ENCODE measurements at places on chromosomes 1 and 21.
A peak's percentile ranks its signal among the peaks of the same experiment; 100 is the strongest.

DNA sequence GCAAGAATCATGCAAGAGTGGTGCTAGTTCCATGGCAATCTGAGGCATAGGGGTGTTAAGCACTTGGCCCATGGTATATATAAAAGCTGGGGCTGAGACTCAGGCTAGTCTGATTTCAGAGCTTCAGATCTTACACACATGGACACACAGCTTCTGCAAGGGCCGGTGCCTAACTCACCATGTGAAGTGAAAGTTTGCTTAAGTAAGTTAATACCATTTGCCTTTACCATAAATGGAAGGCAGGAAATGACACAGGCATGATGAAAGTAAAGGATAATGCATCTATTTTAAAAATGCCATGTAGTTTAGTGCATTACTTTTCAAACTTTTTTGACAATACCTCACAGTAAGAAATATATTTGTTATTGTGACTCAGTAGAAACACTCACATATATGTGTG, 122.6 kb downstream of the KCNJ6 start:
- DNase-seq, result peak; percentile 7

GRCh38 chr1:35557118-35557610, at the start of gene KIAA0319L:
Gene KIAA0319L (minus strand): TSS chr1:35557403. CDS start chr1:35554491, 2,912 bp downstream.
- peak; percentile 39 for DNase-seq

DNA sequence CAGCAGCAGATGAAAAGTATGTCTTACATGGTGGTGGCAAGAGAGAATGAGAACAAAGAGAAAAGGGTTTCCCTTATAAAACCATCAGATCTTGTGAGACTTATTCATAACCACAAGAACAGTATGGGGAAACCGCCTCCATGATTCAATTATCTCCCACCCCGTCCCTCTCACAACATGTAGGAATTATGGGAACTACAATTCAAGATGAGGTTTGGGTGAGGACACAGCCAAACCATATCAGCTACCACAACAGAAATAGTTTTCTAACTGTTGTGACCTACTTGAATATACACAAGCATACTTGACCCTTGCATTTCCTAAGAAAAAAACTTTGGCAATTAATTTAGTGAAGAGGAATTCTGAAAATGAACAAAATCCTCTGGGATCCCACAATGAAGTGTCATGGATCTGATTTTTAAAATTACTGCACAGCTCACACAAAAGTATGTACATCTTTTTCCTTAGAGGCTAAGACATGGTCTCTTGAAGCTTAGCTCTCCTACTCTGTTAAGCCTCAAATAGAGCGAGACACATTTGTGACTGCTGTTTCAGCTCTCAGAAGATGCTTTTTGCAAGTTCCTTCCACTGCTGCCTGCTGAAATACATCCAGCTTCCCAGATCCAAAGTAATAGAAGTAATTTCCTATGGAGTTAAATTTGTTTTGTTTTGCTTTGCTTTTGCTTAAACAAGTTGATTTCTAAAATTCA, 265.8 kb downstream of the DPYD start:
- no peak for DNase-seq

DNA sequence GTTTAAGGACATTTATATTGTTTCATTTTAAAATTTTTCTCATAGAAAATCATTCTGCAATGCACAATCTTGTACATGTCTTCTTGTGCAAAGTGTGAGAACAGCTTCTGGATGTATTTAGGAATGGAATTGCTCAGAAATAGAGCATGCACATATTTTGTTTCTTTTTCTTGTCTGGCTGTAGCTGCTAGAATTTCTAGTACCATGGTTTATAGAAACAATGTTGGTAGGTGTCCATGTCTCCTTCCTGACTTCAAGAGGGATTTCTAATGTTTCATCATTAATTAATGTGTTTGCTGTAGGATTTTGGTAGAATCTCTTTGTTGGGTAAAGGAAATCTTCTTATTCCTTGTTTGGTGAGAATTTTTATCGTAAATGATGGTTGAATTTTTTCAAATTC, 99.0 kb downstream of the RYR2 start:
- DNase-seq, result no peak

GRCh38 chr21:34916446-34916845, 132.7 kb downstream of the RUNX1 start:
- no peak for DNase-seq

- no peak for DNase-seq
Measured at GRCh38 chr1:175508320-175509110, 234.9 kb downstream of the TNR start.

GRCh38 chr1:20233866-20234265, 47.5 kb upstream of the PLA2G2C start:
- DNase-seq, result no peak

GRCh38 chr1:156901966-156902915, 8.7 kb downstream of the PEAR1 start:
- no peak for DNase-seq

DNA sequence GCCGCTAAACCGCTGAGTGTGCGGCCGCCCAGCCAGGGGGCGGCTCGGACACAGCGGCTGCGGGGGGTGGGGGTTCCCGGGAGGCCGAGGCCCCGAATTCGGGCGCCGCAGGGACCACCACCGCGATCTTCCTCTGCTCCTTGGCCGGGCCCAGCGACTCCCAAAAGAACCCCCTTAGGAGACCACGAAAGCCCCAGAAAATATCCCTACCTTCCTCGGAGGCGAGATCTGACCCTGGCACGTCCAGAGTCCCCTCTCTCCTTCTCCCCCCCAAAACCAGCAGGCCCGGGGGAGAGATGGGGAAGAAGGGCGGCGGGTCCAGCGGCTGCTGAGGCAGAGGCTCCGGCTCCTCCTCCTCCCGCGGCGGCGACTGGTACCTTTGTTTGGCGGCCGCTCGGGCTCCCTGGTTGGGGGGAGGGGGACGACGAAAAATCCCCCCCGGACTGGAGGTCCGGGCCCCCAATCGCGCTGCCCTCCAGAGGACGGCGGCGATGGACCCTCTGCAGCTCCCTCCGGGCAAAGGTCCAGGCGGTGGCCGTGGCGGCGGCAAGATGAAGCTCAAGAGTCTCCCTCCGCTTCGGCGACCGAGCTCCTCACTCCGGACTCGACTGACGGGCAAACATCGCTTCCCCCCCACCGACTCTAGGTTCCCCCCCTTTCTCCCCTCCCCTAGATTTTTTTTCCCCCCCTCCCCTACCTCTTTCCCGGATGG, at the start of gene ARID4B:
Gene ARID4B (minus strand): TSS at position 621 of the 712 bp plus-strand sequence. CDS start 1,260 bp downstream, outside the sequence.
- no peak for DNase-seq

DNA sequence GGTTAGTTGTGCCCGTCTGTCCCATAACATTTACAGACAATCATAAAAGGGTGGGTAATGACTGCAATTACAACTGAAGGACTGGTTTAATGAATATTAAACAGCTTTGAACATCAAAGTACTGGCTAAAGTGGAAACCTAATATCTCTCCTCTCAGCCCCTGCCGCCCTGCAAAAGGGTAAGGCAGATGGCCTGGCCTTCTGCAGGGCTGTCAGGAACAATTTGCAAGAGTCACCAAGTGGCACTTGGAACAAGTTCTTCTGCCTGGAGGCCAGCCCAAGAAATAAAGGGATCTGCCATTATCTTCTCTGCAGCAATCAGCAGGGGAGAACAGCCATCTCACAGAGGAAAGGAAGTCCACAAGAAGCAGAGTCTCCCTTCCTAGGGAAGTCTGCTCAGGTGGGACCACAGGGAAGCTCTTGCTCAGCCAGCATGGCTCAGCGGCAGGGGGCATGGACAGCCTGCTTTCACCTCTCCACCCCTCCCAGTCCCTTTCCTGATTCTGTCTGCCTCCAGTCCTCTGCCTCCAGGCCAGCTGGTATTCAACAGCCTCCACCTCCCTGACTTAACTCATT, 96.1 kb downstream of the TRABD2B start:
- DNase-seq, result no peak

DNA sequence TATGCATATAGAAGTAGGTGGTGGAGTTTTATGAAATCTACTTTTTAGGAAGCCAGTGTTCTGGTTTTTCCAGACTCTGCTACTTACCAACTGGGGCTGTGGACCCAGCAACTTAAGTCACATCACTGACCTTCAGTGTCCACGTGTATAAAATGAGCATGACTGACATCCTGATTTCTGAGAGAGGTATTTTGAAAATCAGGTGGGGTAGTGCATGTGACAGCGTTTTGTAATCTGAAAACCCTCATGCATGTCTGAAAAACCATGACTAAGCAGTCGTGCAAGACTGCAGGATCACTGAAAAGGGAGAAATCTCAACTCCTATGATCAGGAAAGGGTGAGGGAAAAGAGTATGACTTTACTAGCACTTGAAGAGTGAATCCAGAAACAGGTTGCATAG, 26.1 kb downstream of the CR1L start:
- no peak for DNase-seq

GRCh38 chr1:192940658-192941057, 118.5 kb downstream of the UCHL5 start:
- DNase-seq, result no peak

DNA sequence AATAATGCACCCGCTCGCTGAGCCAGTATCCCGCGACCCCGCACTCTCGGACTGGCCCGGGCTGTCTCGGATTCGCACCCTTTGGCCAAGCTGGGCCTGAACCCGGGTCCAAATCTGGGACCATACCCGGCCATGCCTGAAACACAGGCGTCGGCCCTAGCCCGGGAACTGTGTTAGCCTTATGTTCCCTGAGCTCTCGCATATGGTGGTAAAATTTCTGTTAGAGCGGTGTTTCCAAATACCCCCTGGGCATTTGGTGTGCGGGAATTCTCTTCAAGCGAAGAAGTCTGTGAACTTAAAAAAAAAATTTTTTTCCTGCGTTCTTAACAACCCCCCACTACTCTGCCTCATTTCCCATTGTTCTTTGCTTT, 3.1 kb downstream of the RNF220 start:
- no peak for DNase-seq

GRCh38 chr1:247111700-247112478, 7.7 kb upstream of the ZNF669 start:
- no peak for DNase-seq

- no peak for DNase-seq
Measured at GRCh38 chr1:232477728-232478127, 152.2 kb downstream of the SIPA1L2 start.

GRCh38 chr1:94069919-94070285, 51.0 kb downstream of the ABCA4 start:
- no peak for DNase-seq

DNA sequence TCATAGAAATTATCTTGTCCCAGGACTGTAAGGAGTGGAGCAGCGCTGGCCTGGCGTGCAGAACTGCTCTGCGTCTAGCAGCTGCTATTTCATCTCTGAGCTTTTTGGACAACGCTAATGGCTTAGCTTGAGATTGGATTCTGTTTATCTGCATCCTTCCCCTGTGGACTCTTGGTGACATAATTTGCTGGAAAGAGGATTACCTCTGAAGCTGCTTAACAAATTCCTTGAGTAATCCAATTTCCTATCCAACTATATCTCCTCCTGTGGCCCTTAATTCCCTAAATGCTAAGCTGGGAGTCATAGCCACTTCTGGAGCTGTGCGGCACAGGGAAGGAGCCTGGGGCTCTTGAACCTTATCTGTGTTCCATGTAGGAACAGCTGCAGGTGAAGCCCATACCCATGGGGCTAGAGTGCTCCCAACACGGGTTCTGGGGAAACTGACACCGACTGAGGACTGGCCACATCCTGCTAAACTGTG, 43.2 kb downstream of the IL6R start:
- DNase-seq, result peak; percentile 42

GRCh38 chr1:171787686-171788480, 6.4 kb downstream of the METTL13 start:
- no peak for DNase-seq

DNA sequence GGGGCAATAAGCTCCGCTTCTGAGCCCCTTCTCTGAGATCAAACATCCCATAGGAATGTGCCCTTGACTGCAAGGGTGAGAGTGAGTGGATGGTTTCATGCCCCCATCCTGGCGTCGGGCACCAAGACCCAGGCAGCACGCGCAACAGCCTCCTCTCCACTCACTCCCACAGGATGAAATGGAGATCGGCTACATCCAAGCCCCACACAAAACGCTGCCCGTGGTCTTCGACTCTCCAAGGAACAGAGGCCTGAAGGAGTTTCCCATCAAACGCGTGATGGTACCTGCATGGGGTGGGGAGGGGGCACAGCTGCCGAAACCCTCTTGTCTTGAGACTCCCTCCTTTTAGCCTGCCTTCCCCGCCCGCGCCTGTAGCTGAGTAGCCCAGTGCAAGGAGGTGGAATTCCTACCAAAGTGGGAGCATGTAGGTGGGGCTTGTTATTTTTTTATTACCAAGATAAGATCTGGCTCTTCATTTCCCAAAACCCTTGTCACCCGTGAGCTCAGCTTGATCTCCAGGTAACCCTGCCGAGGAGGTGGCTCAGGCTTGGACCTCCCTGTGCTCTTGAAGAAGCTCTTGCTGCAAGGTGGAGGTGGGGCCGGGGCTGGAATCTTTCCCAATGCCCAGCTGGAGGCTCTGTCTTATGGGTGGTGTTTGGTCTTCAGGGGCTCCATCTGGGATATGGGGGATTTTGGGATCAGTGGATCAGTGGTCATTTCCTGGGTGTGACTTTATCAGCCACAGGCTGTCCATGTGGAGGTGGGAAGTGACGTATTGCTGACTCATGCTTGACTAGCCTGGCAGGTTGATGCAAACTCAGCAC, 24.0 kb upstream of the PADI6 start:
- no peak for DNase-seq

DNA sequence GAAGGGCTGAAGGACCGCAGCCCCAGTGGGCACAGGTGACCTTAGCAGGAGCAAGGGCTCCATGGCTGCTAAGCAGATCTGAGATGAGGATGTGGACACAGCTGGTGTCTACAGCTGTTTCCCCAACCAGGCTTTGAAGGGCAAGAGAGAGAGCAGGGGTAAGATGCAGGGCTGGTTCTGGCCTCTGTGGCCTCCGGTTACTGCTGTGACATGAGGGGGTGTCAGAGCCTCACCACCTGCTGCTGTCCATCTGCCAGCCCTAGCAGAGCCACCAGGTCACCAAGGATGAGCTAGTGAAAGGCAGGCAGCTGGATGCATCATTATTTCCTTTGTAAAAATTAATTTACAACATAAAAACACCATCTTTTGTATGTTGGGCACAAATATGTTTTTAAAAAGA, 33.4 kb downstream of the OBSCN start:
- no peak for DNase-seq

GRCh38 chr1:201518071-201518470, 11.1 kb upstream of the CSRP1 start:
- DNase-seq, result no peak

GRCh38 chr1:62070384-62071011, 124.2 kb upstream of the L1TD1 start:
- DNase-seq, result no peak

Measured in Jurkat, Clone E6-1 (cell line).